Spinal cord (tissue), 10 donors: ENCODE measurements at places on chromosomes 1 and 21. TPM values are rescaled to one million over a fixed set of nuclear protein-coding genes. Genes with fewer than 3 reads are reported as not detected.

The PRR9 gene
- total RNA-seq, result not detected

The PLPP3 gene
- total RNA-seq, result 166 TPM

The NUAK2 gene
- total RNA-seq, result 2.8 TPM

The NPR1 gene
- total RNA-seq, result 1.7 TPM

The CELA3B gene
- not detected for total RNA-seq

The TMEM200B gene
- 5.4 TPM for total RNA-seq

The ADCY10 gene
- total RNA-seq, result 0.33 TPM

The PARK7 gene
- 178 TPM for total RNA-seq

The ZNF648 gene
- 0.99 TPM for total RNA-seq

The KCNJ9 gene
- 5.1 TPM for total RNA-seq

The ATP8B2 gene
- total RNA-seq, result 44.2 TPM

The TRIM67 gene
- 13.8 TPM for total RNA-seq

The OR10X1 gene
- total RNA-seq, result not detected

The PLEKHN1 gene
- total RNA-seq, result not detected

The BCAN gene
- 240 TPM for total RNA-seq

The OR2T33 gene
- not detected for total RNA-seq

GRCh38 chr1:211748810-211749209, 73.4 kb upstream of the NEK2 start:
- no peak for DNase-seq

GRCh38 chr1:156200044-156200443, 6.1 kb downstream of the SLC25A44 start:
- DNase-seq, result no peak

DNA sequence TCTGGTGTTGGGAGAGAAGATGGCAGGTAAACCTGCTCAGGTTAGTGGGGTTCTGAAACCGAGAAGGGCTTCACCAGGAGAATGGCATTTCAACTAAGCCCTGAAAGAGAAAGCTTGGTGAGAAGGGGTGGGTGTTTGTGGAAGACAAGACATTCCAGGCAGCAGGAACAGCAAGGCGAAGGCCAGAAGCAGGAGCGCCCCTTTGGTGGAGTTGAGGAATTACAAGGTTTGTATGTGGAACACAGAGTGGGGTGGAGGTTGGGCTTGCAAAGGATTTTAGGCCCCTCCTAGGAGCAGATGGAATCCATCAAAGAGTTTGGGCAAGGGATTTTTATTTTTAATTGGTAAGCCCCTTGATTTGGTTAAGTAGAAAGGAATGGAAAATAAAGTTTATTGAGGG, 24.8 kb upstream of the ELOA start:
- DNase-seq, result no peak

DNA sequence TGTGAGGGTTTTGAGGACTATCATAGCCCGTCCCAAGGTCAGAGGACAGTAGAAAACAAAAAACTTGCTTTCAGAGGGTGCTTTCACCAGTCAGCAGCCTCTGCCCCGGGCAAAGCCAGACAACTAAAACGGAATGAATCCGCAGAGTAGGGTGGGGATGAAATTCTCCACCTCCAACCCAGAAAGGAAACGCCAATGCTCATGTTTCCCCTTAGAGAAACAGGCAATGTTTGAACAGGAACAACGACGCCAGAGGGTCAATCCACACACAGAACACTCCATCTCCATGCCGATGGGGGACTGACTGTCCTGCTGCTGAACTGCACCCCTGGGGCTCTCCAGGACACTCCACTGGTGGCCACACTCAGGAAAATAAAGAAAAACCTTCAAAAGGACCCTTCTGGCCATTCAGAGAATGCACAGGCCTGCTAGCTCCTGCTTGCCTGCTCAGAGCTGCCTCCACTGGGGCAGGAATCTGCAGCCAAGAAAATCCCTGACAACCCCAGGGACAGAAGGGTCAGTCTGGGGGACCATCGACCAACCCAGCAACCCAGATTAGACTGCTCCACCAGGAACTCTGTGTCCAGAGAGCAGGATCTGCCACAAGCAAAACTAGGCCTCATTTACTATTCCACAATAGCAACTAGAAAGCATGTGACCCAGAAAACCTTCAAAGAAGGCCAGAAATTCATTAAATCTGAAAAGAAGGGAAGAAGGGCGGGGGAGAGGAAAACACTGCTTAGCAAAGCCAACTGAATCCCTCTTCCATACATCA, 116.0 kb downstream of the TOMM20 start:
- no peak for DNase-seq

- peak; percentile 94 for DNase-seq
Observed at GRCh38 chr1:39898648-39899603, 2.8 kb downstream of the MYCL start.

DNA sequence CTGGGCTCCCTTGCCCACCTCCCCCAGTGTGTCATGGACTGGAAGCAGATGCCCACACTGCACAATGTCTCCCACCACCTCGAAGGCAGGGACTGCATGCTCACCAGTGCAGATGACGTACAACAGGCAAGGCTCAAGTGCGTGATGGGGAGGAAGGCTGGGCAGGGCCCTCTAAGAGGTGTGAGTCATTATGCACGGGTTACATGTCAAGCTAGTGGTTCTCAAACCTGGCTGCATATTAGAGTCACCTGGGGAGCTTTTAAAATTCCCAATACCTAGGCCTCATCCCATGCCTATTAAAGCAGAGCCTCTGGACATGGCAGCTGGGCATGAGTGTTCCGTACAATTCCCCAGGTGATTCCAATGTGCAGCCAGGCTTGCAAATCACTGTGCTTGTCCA, 137.9 kb upstream of the NGF start:
- no peak for DNase-seq

GRCh38 chr1:58927041-58927721, 143.3 kb upstream of the JUN start:
- DNase-seq, result no peak

- DNase-seq, result no peak
Observed at GRCh38 chr1:74271503-74271902, 36.3 kb downstream of the TNNI3K start.

DNA sequence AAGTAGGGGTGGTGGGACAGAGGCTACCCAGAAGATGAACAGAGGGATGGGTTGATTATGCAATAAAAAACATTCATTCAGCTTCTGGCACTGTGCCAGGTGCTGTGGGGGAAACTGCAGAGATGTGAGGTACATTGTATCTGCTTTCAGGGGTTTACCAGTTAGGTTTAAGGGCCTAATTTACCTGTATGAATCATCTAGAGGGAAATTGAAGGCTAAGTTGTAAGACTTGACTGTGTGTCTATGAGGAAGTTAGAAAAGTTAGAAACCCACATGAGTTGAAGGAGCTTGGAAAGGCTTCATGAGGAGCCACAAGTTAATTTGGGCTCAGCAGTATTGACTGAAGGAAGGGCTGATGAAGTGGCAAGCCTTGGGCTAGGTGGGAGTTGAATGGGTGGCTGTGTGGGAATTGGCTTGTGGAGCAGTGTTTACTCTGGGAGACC, 36.7 kb upstream of the APOBEC4 start:
- DNase-seq, result no peak

GRCh38 chr1:99456536-99456935, 189.4 kb upstream of the PALMD start:
- DNase-seq, result no peak

- no peak for DNase-seq
Observed at GRCh38 chr1:55259911-55260609, 44.9 kb upstream of the USP24 start.

DNA sequence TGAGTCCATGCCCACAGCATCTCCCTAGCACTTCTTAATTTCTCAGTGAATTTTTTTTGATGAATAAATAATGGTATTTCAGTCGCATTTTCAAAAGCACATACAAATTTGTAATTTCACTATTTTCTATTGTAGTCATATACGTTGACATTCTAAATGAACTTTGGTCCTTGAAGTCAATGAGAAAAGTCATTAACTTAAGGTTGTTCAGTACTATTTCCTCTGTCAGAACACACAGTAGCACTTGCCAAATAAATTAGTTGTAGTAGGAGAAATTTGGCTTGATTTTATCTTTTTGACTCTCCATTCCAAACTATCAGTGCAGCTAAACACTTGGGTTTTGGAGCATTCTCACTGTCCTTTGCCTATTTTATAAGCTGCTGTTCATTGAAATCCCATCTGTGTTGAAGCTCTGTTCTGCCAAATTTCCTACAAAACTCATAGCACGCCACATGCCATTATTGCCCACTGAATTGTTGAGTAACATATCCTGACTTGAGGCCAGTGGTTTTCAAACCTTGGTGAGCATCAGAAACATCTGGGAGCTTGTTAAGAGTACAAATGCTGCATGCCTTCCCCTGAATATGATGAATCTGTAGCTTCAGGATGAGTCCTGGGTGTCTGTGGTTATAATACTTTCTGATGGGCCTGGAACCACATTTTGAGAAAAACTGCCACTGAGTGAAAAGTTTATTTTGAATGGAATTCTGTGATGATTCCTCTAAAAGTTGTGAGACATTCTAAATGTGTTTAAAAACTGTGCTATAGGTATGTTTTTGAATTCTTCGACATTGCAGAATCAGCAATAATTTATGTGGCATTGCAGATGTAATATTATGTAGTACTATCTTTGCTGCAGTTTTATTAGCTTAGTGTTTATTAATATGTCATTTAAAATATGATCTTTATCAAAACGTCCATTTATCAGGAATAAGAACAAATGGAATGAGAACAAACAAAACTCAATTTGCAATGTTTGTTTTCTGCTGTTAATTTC, 78.9 kb downstream of the DNM3 start:
- DNase-seq, result peak; percentile 50

- DNase-seq, result no peak
Observed at GRCh38 chr1:119002028-119002686, 14.0 kb upstream of the TBX15 start.

DNA sequence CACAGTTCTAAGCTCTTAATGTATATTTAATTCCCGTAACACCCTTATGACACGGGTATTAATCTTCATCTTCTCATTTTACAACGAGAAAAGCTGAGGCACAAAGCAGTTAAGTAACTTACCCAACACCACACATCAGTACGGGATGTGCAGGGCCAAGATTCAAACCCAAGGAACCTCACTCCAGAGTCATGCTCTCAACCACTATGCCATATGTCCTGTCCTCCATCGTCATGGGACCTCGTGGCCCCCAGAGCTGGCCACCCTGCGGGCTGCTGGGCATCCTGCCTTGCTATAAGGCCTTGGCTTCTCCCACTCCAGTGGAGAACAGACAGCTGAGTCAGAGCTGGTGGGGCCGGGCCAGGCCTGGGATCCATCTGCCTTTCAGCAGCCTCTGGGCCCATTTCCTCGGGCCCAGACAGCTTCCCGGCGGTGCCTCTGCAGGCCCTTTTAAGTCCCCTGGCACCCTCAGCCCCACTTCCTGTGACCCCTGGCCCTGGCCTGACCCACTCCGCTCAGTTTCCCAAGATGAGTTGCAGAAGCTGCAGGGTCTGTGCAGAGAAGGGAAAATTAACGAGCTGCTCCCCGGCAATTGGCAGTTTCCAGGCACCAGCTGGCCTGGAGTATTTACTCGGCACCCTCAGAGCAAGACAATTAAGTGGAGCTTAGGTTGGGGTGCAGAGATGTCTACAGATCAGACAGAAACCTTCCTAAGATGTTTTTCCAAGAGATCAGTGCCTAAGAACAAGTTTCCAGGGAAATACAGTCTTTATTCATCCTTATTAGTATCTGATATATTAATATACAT, 98.2 kb downstream of the EPHB2 start:
- DNase-seq, result no peak

DNA sequence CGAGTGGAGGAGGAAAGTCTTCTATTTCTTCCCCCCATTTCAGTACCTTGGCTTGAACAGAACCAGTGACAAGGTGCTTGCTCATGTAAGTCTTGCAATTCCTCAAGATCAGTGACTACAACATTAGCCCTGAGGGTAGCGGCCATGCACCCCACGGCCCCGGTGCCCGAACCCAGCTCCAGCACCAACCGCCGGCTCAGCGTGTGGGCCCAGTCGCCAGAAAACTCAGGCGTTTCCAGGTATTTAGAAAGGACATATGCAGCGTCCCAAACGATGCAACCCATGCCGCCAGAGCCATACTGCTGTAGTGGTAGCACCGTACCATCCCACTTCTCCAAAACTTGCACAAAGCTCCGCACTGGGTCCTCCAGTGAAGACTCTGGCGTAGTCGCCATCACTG, 11.2 kb upstream of the MANEAL start:
- DNase-seq, result no peak

GRCh38 chr1:62784509-62785365, 805 bp downstream of the ATG4C start:
- no peak for DNase-seq

DNA sequence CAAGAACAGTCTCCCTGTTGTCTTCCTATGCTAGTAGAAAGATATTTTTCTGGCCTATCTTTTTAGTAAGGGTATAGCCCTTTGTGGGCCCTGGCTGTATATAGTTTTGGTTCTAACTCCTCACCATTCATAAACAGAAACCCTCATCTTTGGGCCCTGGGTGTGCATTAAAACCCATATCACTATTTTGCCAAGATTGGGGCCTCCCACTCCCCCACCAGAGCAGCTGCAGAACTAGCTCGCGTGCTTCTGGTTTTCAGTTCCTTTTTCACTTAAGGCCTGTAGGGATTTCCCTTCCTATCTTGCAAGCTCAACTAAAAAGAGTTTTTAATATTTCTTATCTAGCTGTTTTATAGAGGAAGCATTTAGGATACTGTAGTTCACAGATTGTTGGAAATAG, 106.4 kb downstream of the RGL1 start:
- DNase-seq, result no peak

DNA sequence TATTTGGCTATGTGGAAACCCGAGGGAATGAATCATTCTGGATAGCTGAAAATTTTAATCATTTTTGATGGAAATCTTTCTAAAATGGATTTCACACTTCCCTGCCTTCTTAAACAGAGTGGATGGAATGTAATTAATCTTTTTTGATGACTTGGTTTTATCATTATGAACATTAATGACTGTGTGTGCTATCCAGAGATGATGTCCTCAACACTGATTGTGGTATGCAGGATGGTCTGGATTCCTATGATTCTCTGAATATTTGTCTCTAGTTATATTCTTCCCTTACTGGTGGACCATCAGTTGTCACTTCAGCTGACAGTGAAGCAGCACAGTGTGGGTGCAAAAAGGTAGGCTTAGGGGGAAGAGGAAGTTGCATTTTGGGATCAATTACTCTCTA, 513.5 kb downstream of the LMO4 start:
- no peak for DNase-seq

DNA sequence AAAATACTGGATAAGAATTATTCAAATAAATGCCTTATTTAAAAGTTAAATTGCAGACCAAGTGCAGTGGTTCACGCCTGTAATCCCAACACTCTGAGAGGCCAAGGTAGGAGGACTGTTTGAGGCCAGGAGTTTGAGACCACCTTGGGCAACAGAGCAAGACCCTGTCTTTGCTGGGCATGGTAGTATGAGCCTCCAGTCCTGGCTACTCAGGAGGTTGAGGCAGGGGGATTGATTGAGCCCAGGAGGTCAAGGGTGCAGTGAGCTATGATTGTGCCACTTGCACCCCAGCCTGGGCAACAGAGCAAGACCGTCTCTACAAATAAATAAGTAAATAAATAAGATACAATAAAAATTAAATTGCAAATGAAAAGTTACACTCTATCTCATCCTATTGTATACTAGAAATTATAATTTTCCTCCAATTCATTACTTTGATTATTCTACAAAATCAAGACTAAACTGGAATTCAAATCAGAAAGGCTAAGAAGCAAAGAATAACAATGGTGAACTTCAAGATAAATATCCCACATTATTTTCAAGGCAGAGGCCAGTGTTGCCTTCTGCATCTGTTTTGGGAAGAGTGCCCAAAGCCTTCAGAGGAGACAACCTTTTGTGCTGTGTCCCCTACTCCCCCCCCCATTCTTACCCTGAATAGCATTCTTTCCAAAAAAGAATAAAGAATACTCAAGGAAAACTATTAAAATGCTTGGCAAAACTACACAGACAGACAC, 73.3 kb upstream of the IRF2BP2 start:
- DNase-seq, result no peak

- DNase-seq, result no peak
Observed at GRCh38 chr1:58620259-58620658, 43.2 kb upstream of the TACSTD2 start.

- no peak for DNase-seq
Observed at GRCh38 chr1:54355931-54356679, 50.1 kb downstream of the SSBP3 start.
